ENCODE measurements at places on chromosomes 4 and X.

- DNase-seq: no peak
Observed at GRCh38 chrX:10233173-10233572, 76.4 kb downstream of the CLCN4 start.

DNA sequence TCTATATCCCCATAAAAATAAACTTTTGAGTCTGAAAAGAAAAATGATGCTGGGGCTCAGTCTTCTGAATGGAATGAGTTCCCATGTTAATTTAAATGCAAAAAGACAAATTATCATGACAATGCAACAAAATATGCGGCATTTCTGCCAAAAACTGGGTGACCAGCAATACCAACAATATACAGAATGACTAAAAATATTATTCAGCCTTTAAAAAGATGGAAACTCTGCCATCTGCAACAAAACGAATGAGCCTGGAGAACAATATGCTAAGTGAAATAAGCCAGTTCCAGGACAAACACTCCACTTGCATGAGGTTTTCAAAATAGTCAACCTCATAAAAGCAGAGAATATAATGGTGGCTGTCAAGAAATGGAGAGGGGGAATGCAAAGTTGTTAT is 558.5 kb downstream of the IL15 start:
- no peak for DNase-seq

- DNase-seq: no peak
Observed at GRCh38 chr4:139011225-139011950, 4.2 kb upstream of the NOCT start.

- DNase-seq: no peak
Observed at GRCh38 chr4:52099860-52100461, 48.9 kb downstream of the SPATA18 start.

DNA sequence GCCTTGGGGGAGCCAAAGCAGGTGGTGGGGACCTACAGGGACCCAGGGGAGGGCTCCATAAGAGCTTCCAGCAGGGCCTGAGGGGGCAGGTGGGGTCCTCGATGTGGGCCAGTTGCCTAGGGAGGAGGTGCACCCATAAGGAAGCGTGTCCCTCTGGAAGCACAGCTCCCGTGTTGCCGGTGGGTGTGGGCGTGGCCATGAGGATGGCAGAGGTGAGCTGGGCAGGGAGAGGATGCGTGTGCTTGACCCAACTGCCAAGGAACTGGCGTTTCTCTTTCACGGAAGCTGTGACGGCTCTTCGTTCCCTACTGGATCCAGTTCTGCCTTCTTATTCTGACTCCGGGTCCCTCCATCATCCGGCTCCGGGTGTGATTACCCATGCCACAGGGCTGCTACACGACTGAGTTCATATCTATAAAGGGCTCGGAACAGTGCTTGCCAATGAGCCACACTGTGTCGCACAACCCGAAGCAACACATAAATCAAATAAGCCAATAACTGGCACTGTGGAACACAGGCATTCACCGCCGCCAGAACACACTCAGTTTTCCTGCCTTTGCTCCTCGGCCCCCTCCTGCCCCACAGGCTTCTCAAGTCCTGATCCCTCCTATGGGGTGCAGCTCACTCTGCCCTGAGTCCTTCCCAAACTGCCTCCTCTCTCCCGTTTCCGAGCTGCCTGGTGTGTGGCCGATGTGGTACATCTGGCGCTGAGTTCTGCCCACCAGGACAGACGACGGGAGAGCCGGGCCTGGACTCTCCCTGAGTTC is 35.5 kb downstream of the RNF212 start:
- DNase-seq: no peak

DNA sequence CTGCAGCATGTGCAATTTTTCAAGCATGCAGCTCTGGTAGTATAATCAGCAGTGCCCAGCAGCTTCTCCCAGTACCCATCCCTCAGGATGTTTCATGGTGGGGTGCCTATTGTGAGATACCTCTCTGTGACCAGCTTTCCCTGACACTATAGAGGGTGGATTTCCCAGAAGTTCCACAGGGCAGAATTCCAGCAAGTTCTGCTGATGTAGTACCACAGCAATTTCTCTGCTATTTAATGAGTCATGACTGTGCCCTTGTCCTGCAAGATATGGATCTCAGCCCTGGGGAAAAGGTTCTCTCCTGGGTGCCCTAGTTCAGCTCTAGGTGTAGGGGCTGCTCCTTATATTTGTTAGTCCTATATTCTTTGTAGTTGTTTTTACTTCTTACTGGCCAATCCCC is 174.8 kb downstream of the ENOX2 start:
- DNase-seq: no peak

DNA sequence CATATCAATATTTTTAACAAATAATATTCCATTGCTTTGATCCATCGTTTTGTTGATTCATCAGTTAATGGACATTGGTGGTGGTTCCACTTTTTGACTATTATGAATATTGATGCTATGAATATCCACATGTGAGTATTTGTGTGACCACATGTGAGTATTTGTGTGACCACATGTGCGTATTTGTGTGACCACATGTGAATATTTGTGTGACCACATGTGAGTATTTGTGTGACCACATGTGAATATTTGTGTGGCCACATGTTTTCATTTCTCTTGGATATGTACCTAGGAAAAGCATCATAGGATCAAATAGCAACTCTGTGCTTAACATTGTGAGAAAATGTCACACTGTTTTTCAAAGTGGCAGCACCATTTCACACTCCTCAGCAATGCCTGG is 433.6 kb upstream of the FRG1 start:
- no peak for DNase-seq

DNA sequence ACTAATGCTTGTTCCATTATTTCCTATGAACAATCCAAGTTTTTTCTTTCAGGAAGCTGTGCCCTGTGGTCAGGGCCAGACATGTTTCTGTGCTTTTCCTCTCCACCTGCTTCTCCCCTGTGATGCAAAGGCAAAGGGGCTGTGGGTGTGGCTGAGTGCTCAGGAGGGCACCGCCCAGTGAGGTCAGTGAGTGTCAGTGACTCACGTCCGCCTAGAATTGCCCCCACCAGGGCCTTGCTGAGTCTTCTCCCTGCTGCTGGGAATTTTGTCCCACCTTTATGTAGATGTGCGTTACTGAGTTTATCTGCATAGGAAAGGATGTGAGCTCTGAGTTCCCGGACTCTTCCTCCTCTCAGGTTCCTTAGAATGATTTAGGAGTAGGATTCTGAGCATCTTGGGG is 283.2 kb downstream of the DCHS2 start:
- DNase-seq: no peak

GRCh38 chr4:144614850-144615585 is 30.9 kb upstream of the HHIP start:
- no peak for DNase-seq

DNA sequence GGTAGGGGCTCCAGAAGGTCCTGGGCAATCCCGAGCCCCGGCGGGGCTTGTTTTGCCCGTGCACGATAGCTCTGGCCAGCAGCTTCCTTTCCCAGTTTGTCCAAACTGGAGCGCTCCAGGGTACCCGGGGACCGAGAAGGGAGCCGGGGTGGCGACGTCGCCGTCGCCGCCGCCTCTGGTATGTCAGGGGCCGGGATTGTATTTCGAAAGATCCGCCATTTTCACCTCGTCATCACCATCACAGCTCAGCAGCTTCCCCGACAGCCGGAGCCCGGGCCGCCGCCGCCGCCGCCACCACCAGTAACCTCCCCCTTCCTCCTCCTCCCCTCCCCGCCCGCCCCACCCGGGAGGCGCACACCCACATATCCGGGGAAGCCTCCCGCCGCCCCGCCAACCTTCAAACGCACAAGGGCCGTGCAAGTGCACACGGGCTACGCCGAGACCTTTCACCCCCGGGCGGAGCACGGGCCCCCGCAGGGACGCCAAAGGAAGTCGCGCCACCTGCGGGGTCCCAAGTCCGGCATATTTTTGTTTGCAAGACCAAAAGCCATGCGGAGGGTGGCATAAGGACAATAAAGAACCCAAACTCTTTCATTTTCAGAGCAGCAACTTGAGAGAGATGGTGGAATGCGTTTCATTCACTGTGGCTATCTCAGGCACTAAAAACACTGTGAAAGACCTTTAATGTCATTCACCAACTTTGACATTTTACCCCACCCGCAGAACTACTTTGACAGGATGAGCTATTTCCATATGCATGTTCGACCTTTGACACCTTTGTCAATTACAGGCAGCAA is at the start of gene LIN54:
TSS of gene LIN54 (minus strand) at position 302 of the 797 bp plus-strand sequence. CDS start 25,979 bp downstream, outside the sequence.
- DNase-seq: no peak

DNA sequence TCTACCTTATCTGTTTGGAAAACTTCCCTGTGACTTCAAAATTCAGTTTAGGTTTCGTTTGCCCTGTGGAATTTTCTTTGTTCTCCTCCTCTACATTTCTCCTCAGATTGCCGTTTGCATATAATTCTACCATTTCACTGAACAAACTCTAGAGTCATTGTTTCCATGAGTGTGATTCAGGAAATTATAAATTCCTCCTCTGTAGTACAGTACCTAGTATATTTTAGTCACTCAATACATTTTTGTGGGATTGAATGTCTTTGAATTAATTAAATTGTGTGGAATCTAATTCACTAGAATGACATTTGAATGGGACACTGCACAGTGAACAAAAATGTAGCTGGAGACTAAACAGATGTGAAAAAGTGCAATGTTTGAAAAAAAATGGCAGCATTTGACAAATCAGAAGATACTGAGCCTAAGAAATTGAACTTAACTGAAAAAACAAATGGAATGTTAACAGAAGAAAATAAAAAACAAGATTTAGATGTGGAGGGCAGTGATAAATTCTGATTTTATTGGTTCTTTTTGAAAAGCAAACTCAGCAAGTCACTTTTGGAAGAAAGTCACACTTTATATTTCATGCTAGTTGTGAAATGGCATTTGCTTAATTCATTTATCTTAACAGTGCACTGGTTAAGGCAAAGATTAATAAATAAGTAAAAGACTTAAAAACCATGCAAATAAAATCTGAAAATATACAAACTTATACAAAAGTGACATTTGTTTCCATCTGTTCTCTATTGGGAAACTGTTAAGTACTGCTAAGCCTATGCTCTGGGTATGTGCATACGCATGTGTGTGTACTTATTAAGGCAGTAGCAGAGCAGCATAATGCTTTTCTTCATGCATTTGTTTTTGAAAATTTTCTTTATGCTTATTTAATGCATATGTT is 512.3 kb downstream of the FAT4 start:
- no peak for DNase-seq

DNA sequence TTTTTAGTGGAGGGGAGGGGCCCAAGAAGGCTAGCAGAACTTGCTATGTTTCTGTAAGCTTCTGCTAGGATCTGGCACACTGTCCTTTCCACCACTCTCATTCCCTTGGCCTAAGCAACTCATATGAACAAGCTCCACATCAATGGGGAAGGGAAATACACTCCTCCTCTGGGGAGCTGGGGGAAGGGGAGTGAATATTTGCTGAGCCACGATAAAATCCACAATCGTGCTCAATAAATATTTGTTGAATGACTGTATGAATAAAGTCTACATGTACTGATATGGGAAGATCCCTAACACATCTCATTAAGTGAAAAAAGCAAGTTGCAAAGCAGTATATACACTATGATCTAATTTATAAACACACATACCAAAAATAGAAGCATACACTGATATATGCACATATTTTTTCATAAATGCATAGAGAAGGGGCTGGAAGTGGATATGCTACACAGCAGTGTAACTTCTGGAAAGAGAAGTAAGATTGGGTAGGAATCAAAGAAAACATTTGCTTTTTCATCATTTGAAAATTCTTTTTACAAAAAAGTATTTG is 95.8 kb upstream of the EFHC2 start:
- DNase-seq: no peak

DNA sequence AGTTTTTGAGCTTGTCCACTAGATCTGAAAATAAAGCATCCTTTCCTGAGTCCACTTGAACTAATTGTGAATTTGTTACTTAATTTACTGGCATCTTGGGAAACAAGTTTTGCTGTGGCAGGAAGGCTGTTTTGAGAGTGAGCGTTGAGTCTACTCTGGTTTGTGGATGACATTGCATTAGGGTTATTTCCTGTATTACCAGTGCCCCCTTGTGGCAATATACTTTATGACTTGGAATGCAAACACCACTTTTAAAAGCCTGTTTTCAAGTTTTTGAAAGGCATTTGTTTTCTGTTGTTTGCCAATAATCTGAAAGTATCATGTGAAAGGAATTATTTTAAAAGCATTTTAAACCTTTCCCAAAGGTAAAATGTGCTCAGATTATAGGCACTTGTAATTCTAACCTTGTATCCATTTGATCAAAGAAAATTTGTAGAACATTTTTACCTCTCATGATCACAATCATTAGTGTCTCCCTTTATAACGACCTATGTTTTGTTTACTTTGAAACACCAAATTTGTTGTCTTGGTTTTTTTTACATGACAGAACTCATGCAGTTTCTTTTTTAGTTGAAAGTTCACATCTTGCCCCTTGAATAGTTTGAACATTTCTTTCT is 18.0 kb upstream of the CYP2U1 start:
- DNase-seq: no peak

GRCh38 chr4:73674451-73674919 is 54.2 kb upstream of the RASSF6 start:
- DNase-seq: no peak

- no peak for DNase-seq
Observed at GRCh38 chr4:124201636-124202035, 510.9 kb downstream of the ANKRD50 start.

- DNase-seq: no peak
Observed at GRCh38 chr4:184364100-184364921, 110.0 kb downstream of the IRF2 start.

- DNase-seq: no peak
Observed at GRCh38 chr4:2879026-2879425, 35.4 kb downstream of the ADD1 start.

- no peak for DNase-seq
Observed at GRCh38 chr4:123827511-123827910, 430.9 kb downstream of the SPRY1 start.

- DNase-seq: no peak
Observed at GRCh38 chr4:162364651-162365050, 200.9 kb upstream of the FSTL5 start.

DNA sequence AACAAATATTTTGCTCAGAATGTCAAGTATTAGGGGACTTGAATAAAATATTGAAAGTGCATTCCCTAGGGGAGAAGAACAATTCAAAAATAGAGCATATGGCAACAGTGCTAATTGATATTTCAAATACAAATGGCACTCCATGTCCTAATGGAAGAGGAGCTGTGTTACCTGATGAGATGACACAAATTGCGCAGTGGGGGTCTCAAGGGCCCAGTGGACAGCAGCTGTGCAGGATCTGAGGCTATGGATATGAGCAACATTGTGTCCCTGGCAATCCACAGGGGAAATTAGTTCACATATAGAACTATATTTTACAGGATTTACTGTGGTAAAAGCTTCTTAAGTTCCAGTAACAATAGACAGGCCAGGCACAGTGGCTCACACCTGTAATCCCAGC is 17.4 kb upstream of the USP46 start:
- no peak for DNase-seq

- no peak for DNase-seq
Observed at GRCh38 chrX:45847961-45848360, 647.3 kb upstream of the DIPK2B start.

DNA sequence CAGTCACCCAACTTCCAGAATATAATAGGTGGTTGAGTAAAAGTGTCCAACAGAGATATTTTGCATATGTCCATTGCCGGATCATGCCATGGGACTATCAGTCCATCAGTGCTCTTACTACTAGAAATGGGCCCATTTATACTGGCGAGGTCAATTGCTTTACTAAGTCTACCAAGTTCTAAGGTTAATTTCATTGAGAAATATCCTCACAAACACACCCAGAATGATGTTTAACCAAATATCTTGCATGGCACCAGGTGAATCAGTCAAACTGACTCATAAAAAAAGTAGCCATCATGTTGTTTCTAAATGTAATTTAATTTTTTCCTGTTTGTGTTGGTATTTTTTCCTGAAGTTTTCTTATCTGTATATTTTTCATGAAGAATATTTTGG is 1217.0 kb downstream of the RAPGEF2 start:
- DNase-seq: no peak

All from AG04449 (cell line).